NCI-H1417 treated with DMSO at 0.1 percent for 48 hours (cell line): ENCODE measurements at places on chromosomes 6 and 20.

- no peak for DNase-seq
These were observed 3.6 kb downstream of the GABRR2 start for GRCh38 chr6:89311530-89311852.

GRCh38 chr20:34791289-34792020 is 34.0 kb downstream of the NCOA6 start:
- DNase-seq: no peak

- DNase-seq: no peak
These were observed 5.5 kb downstream of the CST9L start for GRCh38 chr20:23562721-23563342.

GRCh38 chr20:61072398-61072797 is 179.7 kb upstream of the CDH4 start:
- no peak for DNase-seq

DNA sequence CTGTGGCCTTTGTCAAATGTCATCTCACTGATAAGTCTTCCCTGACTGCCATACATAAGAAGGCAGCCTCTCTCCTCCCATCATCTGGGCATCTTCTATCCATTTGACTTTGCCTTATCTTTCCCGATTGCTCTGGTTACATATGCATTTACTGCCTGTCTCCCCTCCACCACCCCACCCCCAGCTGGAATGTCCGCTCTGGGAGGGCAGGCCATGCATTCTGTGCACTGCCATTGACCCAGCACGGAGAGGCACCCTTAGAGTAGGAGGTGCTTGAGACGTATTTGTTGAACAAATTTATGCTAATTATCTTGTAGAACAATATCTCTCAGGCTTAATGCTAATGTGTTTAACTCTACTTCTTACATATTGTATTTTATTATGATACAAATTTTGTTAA is 183.9 kb upstream of the HDAC2 start:
- DNase-seq: no peak
